ENCODE measurements at places on chromosomes 13 and 19. TPM values are rescaled to one million over a fixed set of nuclear protein-coding genes. Genes with fewer than 3 reads are reported as not detected.

The NLRP11 gene
- polyA plus RNA-seq: 0.15 TPM

The KIR2DL1 gene
- 0.10 TPM for polyA plus RNA-seq

The CDC42EP5 gene
- 22.0 TPM for polyA plus RNA-seq

The ZNF154 gene
- polyA plus RNA-seq: 27.4 TPM

The MIA gene
- 0.31 TPM for polyA plus RNA-seq

The KLC3 gene
- 0.97 TPM for polyA plus RNA-seq

The KCNC3 gene
- polyA plus RNA-seq: 23.8 TPM

The DKKL1 gene
- 4.5 TPM for polyA plus RNA-seq

The PLVAP gene
- 179 TPM for polyA plus RNA-seq

The PEX11G gene
- 6.2 TPM for polyA plus RNA-seq

The PLIN5 gene
- 2.3 TPM for polyA plus RNA-seq

The TRAPPC6A gene
- polyA plus RNA-seq: 33.2 TPM

The ZNF765 gene
- polyA plus RNA-seq: 11.5 TPM

The LRRC25 gene
- 1.2 TPM for polyA plus RNA-seq

The OR7D2 gene
- not detected for polyA plus RNA-seq

The MYBPC2 gene
- polyA plus RNA-seq: 0.58 TPM

The OR7C1 gene
- 0.17 TPM for polyA plus RNA-seq

The RNU6-9 gene
- polyA plus RNA-seq: not detected

The SIGLEC8 gene
- not detected for polyA plus RNA-seq
